ENCODE measurements at places on chromosomes 7 and 10.

GRCh38 chr10:59106441-59106840, 70.0 kb upstream of the PHYHIPL start:
- DNase-seq, result no peak

DNA sequence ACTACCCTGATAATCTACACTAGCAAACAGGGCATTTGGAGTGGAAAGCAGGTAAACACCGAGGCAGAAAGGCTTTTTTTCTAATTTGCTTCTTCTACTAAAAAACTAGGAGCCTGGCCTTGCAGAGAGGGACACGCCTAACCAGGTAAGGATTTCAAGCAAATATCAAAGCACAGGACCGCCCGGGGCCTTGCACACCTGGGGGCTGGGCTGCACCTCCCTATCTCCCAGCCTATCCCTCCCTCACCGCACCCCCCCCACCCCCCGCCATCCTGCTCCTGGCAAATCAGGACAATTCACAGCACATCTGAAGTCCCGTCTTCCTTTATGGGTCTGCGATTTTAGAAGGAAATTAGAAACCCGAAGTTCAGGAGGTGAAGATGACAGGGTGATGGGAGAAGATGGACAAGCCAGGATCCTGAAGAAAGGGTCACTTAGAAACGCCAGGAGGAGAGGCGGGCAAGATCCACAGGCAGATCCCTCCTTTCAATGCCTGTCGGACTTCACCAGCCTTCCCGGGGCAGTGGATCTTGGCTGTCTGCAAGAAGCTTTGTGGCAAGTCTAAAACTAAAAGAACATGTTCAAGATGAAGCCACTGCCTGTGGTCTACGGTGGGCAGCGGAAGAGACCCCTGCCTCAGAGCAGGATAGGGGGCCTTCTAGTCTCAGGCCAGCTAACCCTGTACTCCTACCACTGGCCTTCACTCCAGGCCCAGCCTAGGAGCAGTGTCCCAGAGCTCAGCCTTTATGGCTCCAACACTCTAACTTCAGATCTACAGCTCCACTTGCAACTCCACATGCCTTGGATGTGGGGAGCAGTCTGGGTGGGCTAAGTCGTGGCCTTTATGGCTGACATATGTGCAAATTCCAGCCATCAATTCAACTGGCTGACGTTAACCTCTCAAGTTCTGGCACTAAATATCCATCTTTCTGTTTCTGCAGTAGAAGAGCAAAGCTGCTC, 43.9 kb downstream of the TNS3 start:
- no peak for DNase-seq

- no peak for DNase-seq
Measured at GRCh38 chr7:50315739-50316671, 11.5 kb downstream of the IKZF1 start.

- DNase-seq, result no peak
Measured at GRCh38 chr10:29140991-29141390, 147.9 kb upstream of the LYZL1 start.

- no peak for DNase-seq
Measured at GRCh38 chr10:50506861-50507573, 116.7 kb downstream of the SGMS1 start.

- DNase-seq, result no peak
Measured at GRCh38 chr10:72000073-72001032, 36.2 kb downstream of the CHST3 start.

DNA sequence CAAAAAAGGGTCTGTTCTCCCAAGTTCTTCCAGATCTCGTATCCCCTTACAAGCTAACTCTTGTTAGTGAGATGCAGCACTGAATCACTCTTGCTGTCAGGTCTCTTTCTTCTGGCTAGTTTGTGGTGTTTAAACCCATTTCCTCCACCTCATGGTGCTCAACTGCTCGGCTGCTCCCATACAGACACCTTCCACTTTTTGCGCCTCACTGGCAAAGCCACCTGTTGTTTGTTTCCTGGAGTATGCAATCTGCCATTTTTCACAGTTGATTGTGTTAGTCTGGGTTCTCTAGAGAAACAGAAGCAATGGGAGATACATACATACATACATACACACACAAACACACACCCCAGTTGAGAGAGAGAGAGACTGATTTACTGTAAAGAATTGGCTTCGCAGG, 124.4 kb upstream of the SP8 start:
- DNase-seq, result no peak

GRCh38 chr7:100472121-100472851, 6.7 kb downstream of the TSC22D4 start:
- no peak for DNase-seq

DNA sequence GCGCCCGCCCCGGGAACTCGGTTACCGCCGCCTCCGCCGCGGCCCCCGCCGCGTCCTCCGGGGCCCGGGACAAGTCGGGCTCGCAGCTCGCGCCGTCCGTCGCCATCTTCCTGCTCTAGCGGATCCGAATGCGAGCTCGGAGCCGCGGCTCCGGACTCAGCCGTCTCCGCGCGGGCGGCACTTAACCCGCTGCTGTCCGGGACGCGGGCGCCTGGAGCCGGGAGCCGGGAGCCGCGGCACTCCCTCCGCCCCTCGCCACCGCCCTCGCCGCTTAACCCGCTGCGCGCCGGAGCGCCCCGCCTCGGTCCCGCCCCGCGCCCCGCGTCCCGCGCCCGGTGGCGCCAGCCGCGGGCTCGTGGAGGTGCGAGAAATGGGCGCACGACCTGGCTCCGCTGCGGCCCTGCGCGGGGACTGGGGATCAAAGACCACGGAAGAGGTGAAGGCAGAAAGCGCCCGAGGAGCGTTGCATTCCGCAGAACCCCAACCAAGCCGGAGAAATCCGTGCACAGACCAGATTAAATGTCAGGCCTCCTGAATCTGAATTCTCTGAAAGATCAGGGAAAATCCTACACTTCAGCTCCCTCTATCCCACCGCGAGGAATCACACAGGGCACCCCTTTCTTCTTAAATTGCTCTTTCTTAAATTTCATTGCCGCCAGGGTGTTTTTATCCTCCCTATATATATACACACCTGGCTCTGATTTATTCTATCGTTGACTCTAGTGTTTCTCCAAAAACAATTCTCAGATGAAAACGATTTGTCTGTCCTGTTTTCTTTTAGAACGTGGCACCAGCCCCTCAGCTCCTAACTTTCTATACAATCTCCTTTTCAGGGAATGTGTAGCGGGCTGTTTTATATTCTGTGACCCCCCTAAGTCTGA, at the start of gene CTTNBP2:
CTTNBP2 (minus strand) TSS at position 132 of the 881 bp plus-strand sequence; CDS start at position 106, 26 bp downstream.
- DNase-seq, result no peak

DNA sequence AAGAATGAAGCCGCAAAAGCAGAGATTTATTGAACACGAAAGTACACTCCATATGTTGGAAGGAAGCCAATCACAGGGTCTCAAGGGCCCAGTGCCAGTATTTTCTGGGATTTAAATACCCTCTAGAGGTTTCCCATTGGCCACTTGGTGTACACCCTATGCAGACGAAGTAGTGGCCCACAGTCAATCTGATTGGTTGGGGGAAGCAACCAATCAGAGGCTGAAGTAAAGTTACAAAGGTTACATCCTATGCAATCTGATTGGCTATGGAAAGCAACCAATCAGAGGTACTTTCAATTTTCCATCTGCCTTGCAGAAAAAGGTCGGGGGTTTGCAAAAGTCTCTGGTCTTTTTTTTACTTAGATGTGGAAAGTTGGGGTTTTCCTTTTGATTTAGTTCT, 481.3 kb upstream of the NRP1 start:
- no peak for DNase-seq

- no peak for DNase-seq
Measured at GRCh38 chr10:94138391-94138790, 144.7 kb downstream of the PLCE1 start.

GRCh38 chr7:101754424-101755159, 62.8 kb upstream of the CUX1 start:
- no peak for DNase-seq

- DNase-seq, result no peak
Measured at GRCh38 chr10:101903827-101904550, 60.4 kb upstream of the KCNIP2 start.

DNA sequence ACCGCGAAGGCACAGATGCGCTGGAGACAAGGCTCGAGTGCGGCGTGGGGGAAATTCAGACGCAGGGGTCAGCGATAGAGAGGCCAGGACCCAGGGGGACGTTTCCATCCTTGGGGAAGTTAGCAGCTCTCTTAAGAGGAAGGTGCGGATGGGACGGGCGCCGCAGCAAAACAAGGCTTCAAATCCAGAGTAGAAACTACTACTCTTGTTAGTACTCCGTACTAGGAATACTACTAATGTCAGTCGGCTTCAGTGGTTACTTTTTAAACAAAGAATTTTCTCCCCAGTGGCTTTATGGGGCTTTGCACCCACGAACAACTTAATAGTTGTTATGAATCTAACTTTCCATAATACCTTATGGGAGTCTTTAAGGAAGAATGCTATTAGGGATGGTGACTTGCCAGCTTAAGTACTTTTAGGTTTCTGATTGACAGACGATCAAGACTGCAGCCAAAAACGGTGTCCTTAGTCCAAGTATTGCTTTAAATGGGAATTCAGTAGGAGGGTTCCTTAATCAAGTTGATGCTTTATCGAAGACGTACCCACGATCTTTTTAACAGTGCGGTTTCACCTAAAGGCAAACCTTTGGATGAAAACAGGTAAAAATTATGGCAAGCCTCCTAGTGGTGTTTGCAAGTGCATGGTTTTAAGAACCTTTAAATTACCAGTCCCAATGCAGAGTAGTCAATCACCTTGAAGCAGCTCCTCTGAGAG, 812 bp upstream of the IDE start:
- DNase-seq, result no peak

- DNase-seq, result no peak
Measured at GRCh38 chr10:14583252-14583651, 191.4 kb downstream of the FAM107B start.

DNA sequence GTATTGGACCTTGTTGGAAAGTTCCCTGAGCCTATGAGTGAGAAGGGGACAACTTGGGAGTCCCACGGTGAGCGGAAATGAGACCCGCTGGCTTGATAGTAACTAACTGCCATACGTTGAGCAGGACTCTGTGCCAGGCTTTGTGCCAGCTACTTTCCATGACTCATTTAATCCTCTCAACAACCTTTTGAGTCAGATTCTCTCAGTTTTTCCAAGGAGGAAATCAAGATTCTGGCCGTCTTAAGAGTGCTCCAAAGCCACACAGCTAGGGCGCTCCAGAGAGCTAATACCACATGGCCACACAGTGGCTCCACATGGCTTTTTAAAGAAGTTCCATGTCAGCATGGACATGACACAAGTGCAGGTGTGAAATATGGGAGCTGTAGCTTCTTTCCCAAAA, 55.7 kb downstream of the NOD1 start:
- DNase-seq, result no peak

DNA sequence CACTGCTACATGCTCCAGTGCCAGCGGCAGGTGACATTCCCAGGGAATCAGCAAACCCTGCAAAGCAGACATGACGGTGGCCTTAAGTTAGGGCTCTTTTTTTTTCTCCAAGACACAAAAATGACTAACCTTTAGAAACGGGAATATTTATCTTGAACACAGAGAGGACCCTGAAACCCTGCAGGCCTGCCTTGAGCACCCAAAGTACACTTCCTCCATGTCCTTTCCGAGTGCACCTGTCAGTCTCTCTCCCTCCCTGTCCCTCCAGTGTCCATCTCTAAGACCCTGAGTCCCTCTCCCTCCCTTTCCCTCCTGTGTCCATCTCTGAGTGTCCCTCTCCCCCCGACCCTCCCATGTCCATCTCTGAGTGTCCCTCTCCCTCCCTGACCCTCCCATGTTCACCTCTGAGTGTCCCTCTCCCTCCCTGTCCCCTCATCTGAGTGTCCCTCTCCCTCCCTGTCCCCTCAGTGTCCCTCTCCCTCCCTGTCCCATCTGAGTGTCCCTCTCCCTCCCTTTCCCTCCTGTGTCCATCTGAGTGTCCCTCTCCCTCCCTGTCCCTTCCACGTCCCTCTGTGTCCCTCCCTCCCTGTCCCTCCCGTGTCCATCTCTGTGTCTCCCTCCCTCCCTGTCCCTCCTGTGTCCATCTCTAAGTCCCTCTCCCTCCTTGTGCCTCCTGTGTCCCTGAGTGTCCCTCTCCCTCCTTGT, 51.2 kb upstream of the CAMK2B start:
- DNase-seq, result no peak

- no peak for DNase-seq
Measured at GRCh38 chr10:24617771-24618396, 105.8 kb downstream of the ARHGAP21 start.

GRCh38 chr7:129494041-129494440, 8.3 kb upstream of the SMKR1 start:
- DNase-seq, result no peak

GRCh38 chr7:101400751-101401150, 38.1 kb downstream of the COL26A1 start:
- DNase-seq, result no peak

DNA sequence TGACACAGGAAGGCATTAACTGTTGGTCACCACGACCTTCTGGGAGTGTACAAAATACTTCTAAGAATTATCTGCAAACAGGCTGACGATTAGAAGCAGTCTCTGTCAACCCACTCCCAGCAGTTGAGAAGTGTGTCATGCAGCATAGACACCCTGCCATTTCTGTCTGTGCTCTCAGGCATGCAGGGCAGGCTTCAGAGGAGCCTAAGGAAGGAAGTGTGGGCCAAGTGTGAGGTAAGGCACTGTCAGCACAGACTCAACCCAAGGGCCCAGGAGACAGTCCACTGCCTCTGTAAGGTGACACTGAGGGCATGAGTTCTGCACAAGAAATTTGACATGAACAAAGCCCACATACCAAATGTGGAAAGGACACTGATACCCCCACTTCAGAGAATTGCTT, 109.0 kb upstream of the VIPR2 start:
- no peak for DNase-seq

GRCh38 chr7:24026351-24026750, 257.6 kb upstream of the NPY start:
- no peak for DNase-seq

DNA sequence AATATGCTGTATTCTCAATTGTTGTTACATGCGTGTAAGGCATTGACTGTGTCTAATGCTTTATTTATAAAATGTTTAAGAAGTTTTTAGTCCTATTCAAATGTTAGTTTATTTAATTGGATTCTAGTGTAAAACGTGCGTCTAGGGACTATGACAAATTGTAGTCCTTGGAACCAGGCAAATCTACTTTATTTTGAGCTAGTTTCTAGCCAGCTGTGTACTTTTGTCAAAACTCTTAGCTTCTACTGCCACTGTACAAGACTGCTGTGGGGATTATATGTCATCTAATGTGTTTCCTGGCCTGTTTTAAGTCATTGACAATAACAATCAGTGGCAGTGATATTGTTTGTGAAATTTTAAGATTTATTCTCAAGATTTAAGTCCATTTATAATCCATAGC, 220.5 kb upstream of the SEMA3D start:
- DNase-seq, result no peak

- no peak for DNase-seq
Measured at GRCh38 chr10:91602868-91603568, 29.9 kb downstream of the PPP1R3C start.
